ENCODE measurements at places on chromosomes 4 and X. TPM values are rescaled to one million over a fixed set of nuclear protein-coding genes. Genes with fewer than 3 reads are reported as not detected.

DNA sequence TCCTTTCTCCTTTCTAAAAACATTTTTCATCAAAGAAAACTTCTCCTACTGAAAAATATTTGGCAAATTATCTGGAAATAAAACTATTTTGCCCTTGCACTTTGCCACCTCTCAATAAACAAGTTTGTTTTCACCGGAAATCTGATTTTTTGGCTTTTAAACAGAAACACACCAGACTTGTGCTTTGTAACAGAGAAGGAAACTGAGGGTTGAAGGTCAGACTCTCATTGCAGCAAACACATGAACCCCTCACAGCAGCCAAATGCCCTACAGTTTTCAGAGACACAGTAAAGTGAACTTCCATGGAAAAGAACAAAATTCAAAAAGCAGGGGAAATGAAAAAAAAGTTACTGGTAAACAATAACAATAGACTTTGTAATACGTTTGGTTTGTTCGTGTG lies 95.6 kb upstream of the WDR17 start:
- no peaks in the 10 kb centered on the region for H3K27me3 ChIP-seq
- H3K4me1 ChIP-seq = no peaks in the 10 kb centered on the region
- DNase-seq = no peak

DNA sequence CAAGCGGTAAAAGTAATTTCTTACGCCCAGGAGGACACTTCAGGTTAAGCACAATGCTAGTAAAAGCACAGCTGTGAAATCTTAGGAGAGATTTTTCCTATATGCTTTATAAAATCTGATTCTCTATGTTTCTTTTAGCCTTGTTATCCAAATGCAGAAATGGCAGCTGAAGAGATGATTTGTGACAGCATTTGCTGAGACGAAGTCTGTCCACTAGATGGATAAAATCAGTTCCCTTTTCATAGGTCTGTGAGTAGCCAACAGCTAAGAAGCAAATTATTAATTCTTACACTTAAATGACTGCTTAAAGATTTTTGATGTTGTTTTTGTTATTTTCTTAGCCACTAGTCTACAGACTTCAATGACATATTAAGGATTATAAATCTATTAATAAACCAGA lies 5.3 kb downstream of the GPM6A start:
- H3K4me3 ChIP-seq = no peak overlapping the region
- H3K36me3 ChIP-seq = no peaks in the 10 kb centered on the region
- no peaks in the 10 kb centered on the region for H3K4me1 ChIP-seq
- H3K27ac ChIP-seq = no peak overlapping the region
- no peaks in the 10 kb centered on the region for H3K27me3 ChIP-seq

DNA sequence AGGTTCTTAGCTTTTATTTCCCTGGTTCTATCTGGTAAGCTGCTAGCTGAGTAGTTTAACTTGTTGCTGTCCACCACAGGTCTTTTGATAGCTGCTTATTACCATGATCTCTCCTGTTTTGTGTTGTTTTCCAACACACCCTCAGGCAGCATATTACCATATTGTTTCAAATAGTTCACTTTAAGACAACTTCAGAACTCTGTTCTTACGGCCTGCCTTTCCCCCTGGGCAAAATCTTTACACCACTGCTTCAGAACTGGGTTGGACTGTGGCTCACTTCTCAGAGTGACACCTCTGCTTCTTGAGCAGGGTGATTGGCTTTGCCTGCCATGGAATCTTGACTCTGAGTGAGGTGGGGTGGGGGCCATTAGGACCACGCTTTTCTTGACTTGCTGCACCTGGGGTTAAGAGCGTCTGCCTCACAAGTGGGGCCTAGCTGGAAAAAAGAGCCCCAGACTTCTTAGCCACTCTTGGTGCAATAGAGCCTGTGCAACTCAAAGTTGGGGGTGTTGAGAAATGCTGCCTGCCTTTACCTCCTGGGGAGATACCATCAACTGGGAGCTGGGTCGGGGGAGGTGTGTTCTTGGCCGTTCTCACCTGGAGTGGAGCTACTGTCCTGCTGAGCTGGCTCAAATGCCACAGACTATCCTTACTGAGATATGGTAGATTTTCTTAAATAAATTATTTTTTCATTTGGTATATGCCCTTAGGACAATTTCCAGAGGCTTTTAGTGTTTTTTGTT lies 23.4 kb downstream of the USP9X start:
- no peaks in the 10 kb centered on the region for H3K36me3 ChIP-seq
- peak overlapping the region; percentile 3 for H3K4me3 ChIP-seq
- no peak for DNase-seq
- H3K27me3 ChIP-seq = no peaks in the 10 kb centered on the region
- no peak overlapping the region for H3K27ac ChIP-seq

DNA sequence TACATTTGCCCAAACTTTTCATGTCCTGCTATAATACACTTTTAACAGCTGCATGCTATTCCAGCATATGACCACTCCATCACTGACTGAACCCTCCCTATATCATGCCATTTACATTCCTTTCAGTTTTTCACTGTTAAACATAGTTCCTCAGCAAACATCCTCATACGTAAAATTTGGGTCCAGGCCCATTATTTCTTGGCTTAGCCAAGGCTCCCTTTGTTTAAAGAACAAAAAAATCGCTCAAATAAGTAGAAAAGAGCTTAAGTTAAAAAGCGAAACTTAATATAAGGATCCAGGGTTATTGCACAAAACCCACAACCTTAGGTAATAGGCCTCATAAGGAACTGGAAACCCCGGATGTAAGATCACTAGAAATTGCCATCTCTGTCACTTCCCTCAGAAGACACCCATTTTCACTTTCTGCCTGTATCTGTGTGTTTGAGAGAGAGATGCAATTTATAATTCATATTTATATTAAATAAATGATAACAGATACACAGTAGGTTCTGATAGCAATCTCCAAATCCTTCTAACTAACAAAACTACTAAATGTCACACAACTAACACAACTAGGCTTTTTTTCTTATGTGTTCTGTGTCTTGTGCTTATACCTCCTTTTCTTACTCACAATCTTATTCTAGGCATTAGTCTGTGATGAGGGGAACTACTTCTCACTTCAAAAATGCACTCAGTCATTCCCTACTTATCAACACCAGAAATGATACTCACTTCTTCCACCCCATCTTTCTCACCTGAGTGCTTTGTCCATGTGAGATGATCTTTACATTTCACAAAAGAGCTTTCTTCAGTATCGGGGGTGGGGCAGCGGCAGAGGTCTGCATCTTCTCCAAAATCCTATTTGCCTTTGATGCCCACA lies 59.9 kb upstream of the FAM241A start:
- H3K27me3 ChIP-seq = no peaks in the 10 kb centered on the region
- DNase-seq = no peak
- H3K36me3 ChIP-seq = no peaks in the 10 kb centered on the region

- no peaks in the 10 kb centered on the region for H3K27me3 ChIP-seq
- H3K4me3 ChIP-seq = no peak overlapping the region
- peaks cover 32% of the 10 kb centered on the region for H3K36me3 ChIP-seq
- DNase-seq = no peak
- no peaks in the 10 kb centered on the region for H3K4me1 ChIP-seq
- no peak overlapping the region for H3K27ac ChIP-seq
Measured at GRCh38 chr4:1336088-1336491, 10.9 kb upstream of the UVSSA start.

- H3K27me3 ChIP-seq = no peaks in the 10 kb centered on the region
- H3K4me1 ChIP-seq = no peaks in the 10 kb centered on the region
- DNase-seq = no peak
- no peaks in the 10 kb centered on the region for H3K36me3 ChIP-seq
- H3K4me3 ChIP-seq = no peak overlapping the region
Measured at GRCh38 chrX:110120025-110120424, 117.1 kb downstream of the TMEM164 start.

- H3K4me3 ChIP-seq = no peak overlapping the region
- H3K4me1 ChIP-seq = no peaks in the 10 kb centered on the region
- no peaks in the 10 kb centered on the region for H3K36me3 ChIP-seq
- no peak for DNase-seq
- H3K27ac ChIP-seq = no peak overlapping the region
Measured at GRCh38 chr4:55947254-55947882, 1.4 kb upstream of the CEP135 start.

GAGE1 gene
- total RNA-seq = not detected

EPHA5 gene
- total RNA-seq = 0.11 TPM

HSD17B13 gene
- not detected for total RNA-seq

CASK gene
- 55.1 TPM for total RNA-seq

TLL1 gene
- 1.1 TPM for total RNA-seq

MED28 gene
- total RNA-seq = 101 TPM

All from H1 (cell line).